SK-N-DZ (cell line): ENCODE measurements at places on chromosomes 12 and 14.

GRCh38 chr14:101199028-101199770 lies 295.7 kb upstream of the RTL1 start:
- no peak for DNase-seq

DNA sequence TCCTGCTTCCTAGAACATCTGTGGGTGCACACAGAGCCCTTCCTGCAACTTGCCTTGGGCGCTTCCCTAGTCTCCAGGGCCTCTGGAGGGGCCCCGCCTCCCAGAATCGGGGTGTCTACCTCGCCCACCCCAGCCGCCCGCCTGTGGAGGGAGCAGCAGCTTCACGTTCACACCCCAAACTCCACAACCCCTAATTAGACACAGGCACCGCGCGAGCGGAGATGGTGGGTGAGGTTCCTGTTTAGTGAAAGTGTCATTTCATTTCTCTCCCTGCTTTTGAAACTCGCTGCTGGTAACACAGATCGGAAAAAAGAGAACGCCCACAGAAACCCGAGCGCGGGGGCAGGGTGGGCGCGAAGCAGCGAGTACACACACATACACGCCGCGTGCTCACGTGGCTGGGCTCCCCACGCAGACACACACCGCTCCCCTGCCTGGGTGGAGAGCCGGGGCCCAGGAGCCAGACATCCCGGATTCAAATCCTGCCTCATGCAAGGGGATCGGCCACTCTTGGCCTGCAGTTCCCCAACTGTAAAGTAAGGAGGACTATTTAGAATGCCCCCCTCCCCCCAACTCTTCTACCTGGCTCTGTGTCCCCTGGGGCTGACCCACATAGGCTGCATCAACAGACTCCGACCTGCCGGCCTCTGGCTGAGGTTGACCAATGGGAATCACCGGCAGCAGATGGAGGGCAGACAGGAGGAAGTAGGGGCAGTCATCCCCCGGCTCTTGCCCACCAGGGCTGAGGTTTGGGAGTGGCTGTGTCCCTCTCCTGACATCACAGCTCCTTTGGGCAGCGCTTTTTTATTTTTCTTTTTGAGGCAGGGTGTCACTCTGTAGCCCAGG lies 79.2 kb upstream of the NCOR2 start:
- no peak for DNase-seq

- DNase-seq, result no peak
Measured at GRCh38 chr14:35844494-35844893, 18.4 kb downstream of the BRMS1L start.

GRCh38 chr12:57838594-57839302 lies 7.8 kb downstream of the CTDSP2 start:
- no peak for DNase-seq

GRCh38 chr12:40261937-40262336 lies 37.1 kb downstream of the LRRK2 start:
- no peak for DNase-seq

- DNase-seq, result no peak
Measured at GRCh38 chr14:39097159-39097558, 5.9 kb downstream of the SEC23A start.

DNA sequence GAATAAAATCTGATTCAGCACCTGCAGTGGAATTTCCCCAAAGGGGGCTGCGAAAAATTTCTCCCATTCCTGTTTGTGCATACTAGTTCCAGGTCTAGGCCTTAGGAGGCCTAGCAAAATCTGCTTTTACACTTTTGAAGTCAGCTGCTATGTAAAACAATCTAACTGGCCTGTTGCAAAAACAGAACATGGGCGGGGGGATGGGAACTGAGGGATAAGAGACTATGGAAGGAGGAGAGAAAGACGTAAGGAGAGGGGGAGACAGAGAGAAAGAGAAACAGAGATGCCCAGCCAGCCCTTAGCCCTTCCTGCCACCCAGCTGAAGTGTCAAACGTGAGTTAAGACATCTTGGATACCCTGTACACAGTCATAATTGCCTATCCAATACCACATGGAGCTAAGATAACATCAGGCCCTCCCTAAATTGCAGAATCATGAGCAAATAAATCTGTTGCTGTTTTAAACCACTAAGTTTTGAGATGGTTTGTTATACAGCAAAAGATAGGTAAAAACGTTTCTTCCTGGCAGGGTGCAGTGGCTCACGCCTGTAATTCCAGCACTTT lies 45.6 kb downstream of the SPTLC2 start:
- peak; percentile 17 for DNase-seq

GRCh38 chr12:126474703-126475102 lies 1409.5 kb downstream of the AACS start:
- no peak for DNase-seq

GRCh38 chr14:99246536-99247097 lies 25.4 kb downstream of the BCL11B start:
- no peak for DNase-seq

GRCh38 chr12:123111498-123112165 lies 39.3 kb downstream of the PITPNM2 start:
- no peak for DNase-seq

- DNase-seq, result peak; percentile 32
Measured at GRCh38 chr12:88579601-88580050, 645 bp downstream of the KITLG start.

GRCh38 chr12:121748218-121748570 lies 35.6 kb downstream of the TMEM120B start:
- peak; percentile 49 for DNase-seq

- no peak for DNase-seq
Measured at GRCh38 chr12:40444174-40444573, 219.4 kb downstream of the LRRK2 start.

DNA sequence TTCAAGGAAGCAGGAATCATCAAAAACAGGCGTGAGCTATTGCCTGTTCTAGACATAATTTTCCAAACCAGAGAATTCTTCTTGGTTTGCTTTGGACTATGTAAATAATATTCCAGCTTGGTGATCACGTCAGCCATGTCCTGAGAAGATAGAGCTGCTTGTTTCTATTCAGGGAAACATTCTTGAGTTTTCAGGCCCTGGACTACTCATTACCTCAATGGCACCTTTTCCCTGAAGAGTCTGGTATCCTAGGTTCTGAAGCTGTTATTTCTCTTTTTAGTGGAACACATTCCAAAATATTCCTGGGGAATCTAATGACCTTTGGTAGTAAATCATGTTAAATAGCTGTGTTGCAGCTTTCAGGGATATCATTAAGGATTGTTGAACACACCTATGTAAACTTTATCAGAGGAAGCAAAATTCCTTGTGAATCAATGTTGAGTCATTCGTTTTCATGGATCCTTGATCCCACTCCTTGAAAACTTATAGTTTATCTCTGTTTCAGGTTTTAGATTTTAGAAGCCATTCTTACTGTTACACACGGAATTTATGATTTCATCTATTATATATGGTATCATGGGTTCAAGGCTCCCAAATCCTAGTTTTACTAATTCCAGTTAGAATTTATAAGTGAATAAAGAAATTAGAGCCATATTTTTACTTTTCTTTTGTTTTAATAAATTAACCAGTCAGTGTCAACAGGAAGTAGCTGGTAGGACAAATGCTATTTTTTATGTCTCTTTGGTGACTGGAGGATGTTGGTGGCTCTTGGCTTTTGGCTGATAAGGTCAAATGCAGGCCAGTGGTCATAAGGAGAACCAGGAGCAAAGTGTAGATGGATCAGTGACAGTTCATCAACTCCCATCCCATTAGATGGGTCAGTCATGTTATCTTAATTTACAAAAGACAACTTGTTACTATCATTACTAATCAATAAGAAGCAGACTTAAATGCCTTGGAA lies 380.1 kb downstream of the ZFP36L1 start:
- no peak for DNase-seq

DNA sequence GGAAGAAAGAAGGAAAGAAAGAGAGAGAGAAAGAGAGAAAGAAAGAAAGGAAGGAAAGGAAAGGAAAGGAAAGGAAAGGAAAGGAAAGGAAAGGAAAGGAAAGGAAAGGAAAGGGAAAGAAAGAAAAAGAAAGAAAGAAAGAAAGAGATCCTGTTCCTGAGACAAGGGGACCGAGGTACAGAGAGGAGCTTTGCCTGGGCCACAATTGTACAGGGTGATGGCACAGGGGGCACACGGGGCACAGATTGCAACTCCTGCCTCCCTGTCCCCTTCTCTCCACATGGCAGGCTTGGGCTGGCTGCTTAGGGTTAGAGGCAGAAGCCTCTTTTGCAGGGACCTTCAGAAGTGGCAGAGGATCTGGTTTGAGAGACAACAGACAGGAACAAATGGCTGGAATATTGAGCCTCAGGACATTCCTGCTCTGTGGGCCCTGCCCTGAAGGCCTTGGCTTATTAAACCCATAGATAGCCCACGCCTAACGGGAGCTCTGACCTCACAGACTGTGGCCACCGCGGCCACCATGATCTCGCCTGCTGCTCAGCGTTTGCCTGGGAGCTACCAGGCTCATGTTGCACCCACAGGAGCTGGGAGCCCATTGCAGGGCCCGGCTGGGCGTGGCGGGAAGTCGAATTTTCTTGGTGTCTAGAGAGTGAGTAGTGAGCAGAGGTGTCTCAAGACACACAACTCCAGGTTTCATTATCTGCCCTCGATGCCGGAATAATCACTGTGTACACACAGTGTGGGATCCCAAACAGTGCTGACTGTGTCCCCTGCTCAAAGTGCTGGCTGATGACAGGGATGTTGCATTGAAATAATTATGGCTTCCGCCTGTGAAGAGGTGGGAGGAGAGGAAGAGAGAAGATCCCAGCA lies 147.9 kb upstream of the NCOR2 start:
- DNase-seq, result peak; percentile 55

- DNase-seq, result no peak
Measured at GRCh38 chr12:6044082-6044481, 80.4 kb downstream of the VWF start.

DNA sequence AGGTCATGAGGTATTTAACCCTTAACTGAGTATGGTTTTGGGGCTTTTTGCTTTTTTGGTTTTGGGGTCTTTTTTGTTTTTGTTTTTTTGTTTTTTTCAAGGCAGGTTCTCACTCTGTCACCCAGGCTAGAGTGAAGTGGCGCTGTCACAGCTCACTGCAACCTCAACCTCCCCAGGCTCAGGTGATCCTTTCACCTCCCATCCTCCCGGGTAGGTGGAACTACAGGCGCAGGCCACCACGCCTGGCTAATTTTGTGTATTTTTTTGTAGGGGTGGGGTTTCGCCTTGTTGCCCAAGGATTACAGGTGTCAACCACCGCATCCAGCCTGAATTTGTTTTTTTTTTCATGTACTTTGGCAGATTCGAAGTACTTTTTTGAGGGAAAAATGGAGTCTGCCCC lies 19.9 kb downstream of the RAP1B start:
- DNase-seq, result no peak

GRCh38 chr14:23452237-23452636 lies 16.8 kb upstream of the MYH7 start:
- no peak for DNase-seq

GRCh38 chr12:95838125-95838524 lies 20.6 kb upstream of the SNRPF start:
- DNase-seq, result no peak

DNA sequence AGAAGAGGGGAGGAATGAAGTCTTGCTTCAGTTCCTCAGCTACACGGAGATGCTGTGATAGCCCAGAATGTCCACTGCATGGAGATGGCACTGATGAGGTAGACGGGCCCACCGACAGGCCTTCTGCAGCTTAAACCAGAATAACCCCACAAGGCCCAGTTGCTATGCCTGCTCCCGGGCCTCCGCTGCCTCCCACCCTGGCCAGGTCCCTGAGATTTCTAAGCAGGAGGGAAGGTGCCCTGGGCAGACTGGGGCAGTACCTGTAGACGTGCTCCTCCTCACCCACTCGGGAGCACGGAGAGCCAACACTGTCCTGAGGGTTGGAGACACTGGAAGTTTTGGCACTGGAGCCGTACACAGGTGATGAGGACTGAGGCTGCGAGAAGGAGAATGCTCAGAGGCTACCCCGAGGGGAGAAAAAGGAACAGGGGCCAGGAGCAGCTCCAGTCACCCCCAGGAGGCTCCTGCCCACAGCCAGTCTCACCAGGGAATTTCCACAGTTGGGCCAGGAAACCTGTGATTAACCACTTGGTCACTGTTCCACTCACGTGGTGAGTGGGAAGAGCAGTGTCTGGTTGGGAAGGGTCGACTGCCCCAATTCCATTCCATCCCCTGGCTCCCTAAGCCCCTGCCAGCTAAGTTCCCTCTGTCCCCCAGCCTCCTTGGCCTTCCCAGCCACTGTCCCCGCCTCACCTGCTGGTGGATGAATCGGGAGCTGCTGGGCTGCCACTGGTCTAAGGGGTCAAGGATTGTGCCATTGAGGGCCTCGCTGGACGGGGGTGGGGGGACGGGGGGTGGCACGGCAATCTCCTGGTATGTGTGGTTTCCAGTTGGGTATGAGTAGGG lies 22.8 kb upstream of the RPLP0 start:
- no peak for DNase-seq

- DNase-seq, result no peak
Measured at GRCh38 chr12:50533971-50534370, 29.2 kb downstream of the DIP2B start.

DNA sequence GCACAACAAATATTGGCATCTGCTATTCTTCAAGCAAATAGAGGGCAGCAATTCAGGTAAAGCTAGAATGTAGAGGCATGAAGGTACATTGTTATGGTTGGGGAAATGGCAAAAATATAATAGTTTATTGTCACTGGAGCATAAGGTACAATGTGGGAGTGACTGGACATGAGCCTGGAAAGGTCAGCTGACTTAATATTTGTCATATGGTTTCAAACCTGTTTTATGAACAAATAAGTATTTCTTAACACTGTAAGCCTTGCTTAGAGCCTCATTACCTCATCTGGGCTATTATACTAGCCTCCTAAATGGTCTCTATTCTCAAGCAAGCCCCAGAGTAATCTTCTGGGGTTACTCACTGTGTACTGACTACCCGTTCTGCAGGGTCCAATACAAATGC lies 33.7 kb downstream of the FAM177A1 start:
- no peak for DNase-seq

GRCh38 chr12:76641961-76642360 lies 82.4 kb upstream of the OSBPL8 start:
- no peak for DNase-seq

- no peak for DNase-seq
Measured at GRCh38 chr12:5817246-5817645, 127.8 kb downstream of the ANO2 start.

- DNase-seq, result no peak
Measured at GRCh38 chr12:110200124-110200417, 75.9 kb downstream of the IFT81 start.

DNA sequence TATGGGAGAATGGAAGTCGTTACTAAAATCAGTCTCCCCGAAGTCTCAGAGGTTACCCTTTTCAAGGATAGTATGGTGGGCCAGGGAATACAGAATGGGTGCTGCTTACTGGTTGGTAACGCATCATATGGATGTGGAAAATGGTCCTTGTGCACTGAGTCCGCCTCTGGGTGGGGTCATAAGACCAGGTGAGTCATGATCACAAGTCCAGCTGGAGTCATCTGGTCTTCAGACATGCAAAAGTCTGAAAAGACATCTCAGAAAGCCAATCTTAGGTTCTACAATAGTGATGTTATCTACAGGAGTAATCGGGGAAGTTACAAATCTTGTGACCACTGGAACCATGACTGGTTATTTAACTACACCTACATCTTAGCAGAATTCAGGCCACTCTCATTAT lies 71.9 kb upstream of the TCL1B start:
- no peak for DNase-seq
